ENCODE measurements at places on chromosomes 4 and X.

DNA sequence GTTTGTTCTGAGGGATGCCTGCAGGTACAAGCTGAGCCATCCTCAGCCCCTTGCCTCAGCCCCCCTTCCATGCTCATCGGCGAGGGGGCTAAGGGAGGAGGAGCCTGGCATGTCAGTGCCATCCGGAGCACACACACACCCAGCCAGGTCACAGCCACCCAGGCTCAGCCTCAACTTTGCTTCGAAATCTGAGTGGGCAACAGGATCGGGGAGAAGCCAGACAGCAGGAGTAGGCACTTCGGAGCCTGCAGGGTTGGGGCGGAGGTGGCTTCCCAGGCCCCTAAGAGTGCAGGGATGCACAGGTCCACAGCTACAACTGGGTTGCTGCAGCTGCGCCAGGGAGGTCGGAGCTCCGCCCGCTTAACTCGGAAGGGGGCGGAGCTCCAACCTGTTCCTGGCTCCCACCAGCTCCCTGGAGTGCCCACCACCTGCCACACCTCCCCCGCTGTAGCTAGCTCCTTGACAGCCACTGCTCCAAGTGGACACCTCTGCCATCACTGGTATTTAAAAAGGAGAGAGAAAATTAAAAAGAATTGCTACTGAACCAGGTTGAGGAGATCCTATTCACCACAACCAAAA, 192.9 kb upstream of the GALNT7 start:
- DNase-seq, result no peak

DNA sequence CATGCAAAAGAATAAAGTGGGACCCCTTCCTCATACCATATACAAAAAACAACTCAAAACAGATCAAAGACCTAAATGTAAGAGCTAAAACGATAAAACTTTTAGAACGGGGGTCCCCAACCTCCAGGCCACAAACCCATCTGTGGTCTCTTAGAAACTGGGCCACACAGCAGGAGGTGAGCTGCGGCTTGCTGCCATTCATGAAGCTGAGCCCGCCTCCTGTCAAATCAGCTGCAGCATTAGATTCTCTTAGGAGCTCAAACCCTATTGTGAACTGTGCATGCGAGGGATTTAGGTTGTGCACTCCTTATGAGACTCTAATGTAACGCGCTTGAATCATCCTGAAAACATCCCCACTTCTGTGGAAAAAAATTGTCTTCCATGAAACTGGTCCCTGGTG, 7.0 kb upstream of the GATA1 start:
- no peak for DNase-seq

DNA sequence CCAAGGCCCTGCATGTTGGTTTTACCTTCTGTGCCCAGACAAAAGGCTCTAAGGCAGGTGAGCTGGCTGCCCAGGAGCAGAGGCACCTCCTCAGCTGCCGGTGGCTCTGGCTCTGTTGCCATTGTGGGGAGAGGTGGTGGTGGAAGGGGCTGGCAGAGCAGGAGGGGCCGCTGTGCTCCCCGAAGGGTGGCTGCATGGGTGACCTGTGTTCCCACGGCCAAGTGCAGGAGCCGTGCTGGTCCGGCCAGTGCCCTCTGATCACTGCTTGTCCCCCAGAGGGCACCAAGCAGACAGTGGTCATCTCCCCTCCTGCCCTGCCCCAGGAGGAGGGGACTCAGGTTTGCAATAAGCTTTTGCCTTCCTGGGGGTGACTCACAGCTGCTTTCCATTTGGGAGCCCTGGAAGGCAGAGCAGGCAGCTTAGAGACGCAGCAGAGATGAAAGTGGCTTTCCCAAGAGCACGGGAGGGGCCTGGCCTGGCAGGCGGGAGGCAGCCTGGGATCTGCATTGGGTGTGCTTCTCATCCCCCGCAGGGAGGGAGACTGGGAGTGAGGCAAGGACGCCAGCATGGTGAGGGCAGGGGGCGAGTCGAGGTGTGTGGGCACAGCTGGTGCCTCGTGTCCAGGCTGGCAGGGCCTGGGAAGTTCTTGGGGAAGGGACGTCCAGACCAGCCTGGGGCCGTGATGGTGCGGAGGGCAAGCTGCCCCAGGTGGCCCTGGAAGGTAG, 28.7 kb downstream of the DOK7 start:
- no peak for DNase-seq

DNA sequence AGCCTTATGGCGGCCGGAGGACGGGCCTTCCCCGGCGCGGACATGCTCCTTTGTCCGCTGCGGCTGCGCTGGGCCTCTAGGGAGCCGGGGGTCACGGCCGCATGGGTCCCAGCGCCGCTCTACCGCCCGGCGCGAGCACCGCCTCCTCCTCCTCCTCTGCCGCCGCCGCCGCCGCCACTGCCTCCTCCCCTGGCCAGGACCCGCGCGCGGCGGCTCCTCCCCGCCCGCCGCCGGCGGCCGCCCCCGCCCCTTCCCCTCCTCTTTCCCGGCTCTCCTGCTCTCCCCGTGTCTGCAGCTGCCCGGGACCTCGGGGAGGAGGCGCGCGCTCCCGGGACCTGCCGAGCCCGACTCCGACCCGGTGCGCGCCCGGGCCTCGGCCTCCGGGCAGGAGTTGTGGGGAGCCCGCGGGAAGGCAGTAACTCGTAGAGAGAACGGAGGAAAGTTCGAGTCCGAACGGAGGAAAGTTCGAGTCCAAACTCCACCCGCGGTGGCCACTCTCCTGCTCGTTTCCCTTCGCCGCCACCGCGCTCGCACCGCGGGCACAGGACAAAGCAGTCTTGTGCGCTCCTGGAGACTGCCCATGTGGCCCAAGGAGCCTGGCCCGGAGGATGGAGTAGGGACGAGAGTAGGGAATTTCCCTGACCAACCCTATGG, at the start of gene ADGRA3:
ADGRA3 (minus strand) TSS at position 179 of the 654 bp plus-strand sequence. CDS start 282 bp downstream, outside the sequence.
- DNase-seq, result peak; percentile 50

GRCh38 chr4:82885410-82885809, 5.5 kb downstream of the SEC31A start:
- DNase-seq, result no peak

DNA sequence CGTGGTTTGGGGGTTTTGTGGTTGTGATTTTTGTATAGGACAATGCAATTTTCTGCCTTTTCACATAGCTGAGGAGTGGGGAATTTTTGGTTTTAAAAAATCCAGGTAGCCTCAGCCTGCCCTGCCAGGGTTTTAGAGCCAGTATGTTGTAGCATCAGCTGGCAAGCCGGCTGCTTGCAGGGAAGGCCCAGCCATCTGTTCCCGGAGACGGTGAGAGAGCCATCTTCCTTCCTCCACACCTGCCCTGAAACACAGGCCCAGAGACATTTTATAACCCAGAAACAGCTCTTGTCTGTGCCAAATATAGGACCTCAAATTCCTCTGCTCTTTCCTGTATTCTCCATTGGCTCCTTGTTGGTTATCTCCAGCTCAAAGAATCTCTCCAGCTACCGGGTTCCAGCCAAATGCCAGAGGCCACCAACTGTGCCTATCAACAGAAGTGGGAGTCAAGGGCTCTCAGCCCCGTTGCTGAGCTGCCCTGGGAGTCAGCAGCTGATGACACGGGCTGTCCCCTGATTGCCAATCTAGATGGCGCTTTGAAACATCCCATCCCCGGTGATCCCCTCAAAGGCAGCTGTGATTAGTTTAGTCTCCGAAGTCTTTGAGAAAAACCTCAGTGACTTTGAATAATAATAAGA, 595.2 kb downstream of the MID1IP1 start:
- DNase-seq, result no peak

DNA sequence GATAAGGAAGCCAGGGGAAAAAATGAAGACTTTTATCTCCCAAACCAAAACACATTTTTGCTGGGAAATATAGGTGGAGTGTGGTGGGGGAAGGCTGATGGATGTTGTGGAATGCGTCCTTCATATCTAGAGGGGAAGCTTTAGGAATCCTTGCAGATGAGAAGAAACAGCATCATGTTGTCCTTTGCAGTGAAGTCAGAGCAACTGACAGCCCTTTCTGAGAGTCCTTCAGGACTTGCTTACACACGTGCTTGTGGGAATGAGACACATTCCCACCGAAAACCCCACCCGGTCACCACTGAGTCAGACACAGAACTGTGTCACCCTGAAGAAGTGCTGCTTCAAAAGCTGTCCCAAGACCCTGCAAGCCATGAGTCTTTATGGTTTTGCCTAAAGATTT, 81.5 kb downstream of the SHROOM2 start:
- no peak for DNase-seq

DNA sequence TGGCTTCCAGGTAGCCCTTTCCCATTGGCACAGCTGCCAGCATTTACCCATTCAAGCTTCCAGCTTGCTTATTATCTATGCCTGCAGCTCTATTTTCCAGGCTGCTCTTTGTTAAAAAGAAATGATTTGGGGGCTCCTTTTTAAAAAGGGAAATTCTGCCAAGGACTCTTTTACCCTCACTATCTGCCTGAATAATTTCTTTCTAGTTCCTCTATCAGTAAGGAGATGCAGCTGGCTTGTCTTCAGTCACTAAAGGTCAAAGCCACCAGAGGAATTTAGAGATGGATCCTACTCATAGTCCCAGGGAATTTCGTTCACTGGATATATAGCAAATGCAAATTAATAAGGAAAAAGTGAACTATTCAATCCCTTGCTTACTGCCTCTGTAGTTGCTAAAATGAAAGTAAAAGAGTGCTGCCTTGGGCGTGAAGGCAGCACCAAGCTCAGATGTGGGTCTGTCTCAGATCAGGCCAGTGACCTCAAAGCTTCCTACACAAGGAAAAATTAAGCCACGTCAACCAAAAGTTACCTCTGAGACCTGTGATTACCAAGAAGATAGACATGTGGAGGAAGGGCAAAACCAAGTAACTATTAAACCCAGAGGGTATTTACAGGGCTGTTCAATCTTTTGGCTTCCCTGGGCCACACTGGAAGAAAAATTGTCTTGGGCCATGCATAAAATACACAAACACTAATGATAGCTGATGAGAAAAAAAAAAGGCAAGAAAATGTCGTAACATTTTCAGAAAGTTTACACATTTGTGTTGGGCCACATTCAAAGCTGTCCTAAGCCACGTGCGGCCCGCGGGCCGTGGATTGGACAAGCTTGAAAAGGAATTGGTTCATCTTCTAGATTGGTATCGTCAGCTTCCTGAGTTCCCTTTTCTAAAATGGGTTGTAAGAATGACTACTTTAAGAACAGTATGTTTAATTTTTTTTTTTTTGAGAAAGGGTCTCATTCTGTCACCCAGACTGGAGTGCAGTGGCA, 5.3 kb downstream of the ARSF start:
- no peak for DNase-seq

All from Kasumi-1 (cell line).